ENCODE measurements at places on chromosomes 16 and 17.
A peak's percentile ranks its signal among the peaks of the same experiment; 100 is the strongest.

DNA sequence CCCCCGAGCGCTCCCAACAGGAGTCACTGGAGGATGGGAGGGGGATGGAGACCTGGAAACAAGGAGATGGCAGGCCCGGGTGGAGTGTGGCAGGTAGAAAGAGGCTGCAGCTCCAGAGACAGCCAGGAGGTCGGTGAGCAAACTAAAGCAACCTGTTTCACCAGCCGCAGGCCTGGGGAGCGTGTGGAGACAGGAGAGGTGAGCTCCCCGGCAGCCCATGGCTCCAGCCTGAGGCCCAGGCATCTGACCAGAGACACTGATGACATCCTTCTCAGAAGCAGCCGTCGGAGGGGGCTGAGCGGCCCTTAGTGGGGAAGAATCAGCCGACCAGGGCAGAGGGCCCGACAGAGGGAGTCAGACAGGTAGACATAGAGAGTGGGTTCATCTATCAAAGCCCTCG, 165.1 kb downstream of the ZNF423 start:
- H3K4me3 ChIP-seq: no peak overlapping the region
- no peak overlapping the region for H3K27ac ChIP-seq

DNA sequence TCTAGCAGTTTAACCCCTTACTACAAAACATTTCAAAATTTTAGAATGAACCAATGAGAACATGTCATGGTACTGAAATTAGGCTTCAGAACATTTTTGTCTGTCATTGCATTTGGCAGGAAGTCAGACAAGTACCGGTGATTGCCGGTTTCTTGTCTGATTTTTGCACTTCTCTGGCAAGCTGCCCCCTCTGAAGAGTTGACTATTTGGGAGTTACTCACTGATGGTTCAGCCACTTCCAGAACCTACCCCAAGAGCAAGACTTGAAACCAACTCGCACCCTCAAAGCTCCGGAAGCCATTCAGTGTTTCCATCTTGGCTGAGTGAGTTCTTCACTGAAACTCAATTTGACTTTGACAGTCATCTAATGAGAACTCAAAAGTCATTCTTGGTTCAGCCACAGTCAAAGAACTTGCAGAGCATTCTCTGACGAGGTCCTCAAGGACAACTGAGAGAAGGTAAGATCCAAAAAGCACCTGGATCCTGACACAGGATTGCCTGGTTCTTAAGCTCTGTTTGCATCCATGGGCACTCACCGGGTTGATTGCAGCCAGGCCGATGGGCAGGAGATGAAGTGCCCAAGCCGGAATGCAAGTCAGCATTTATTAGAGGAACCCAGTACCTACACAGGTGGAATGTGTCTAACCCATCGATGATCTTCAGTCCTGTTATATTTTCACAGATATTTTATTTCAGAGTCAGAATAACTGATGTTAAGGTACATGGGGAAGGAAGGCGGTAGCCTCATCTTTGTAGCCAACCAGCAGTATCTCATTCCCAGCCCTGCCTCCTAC, 93.6 kb downstream of the USP22 start:
- H3K36me3 ChIP-seq: no peaks in the 10 kb centered on the region
- H3K27me3 ChIP-seq: no peaks in the 10 kb centered on the region
- no peak overlapping the region for H3K4me3 ChIP-seq
- no peaks in the 10 kb centered on the region for H3K4me1 ChIP-seq
- DNase-seq: no peak

- no peak overlapping the region for H3K4me3 ChIP-seq
- H3K36me3 ChIP-seq: no peaks in the 10 kb centered on the region
- H3K4me1 ChIP-seq: peaks cover 10% of the 10 kb centered on the region
- peak overlapping the region; percentile 13 for H3K27ac ChIP-seq
Observed at GRCh38 chr17:39146273-39146672, 5.2 kb downstream of the PLXDC1 start.

DNA sequence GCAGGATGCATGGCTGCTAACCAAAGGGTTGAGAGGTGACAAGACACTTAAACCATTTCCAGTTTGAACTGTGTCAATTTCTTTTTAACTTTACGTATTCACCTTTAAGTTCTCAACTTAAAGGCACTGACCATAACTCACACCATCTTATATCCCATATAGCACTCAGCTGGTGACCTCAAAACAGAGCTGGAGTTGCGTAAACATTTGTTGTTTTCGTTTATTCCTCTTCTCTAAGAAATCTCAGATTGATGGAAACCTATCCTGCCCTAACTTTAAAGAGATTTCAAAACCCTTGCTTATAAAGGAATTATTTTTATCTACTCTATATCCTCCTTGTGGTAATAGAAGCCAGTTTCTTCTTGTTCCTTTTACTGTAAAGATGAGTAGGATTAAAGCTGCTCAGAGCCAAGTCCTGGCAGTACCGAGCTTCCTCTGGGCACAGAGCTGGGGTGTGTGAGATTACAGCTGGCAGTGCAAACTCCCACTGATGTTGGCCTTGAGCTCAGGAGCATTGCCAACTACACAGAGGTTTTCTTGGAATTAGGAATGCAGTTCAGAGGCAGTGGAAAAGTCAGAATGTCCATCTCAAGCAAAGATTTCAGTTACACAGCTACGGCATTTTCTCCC, 1.3 kb downstream of the KCTD2 start:
- no peaks in the 10 kb centered on the region for H3K27me3 ChIP-seq
- H3K36me3 ChIP-seq: no peaks in the 10 kb centered on the region
- H3K27ac ChIP-seq: peak overlapping the region; percentile 94

GRCh38 chr16:35339337-35339736, 1879.9 kb downstream of the TP53TG3F start:
- H3K27ac ChIP-seq: no peak overlapping the region
- no peak for DNase-seq
- no peaks in the 10 kb centered on the region for H3K27me3 ChIP-seq
- H3K36me3 ChIP-seq: no peaks in the 10 kb centered on the region

DNA sequence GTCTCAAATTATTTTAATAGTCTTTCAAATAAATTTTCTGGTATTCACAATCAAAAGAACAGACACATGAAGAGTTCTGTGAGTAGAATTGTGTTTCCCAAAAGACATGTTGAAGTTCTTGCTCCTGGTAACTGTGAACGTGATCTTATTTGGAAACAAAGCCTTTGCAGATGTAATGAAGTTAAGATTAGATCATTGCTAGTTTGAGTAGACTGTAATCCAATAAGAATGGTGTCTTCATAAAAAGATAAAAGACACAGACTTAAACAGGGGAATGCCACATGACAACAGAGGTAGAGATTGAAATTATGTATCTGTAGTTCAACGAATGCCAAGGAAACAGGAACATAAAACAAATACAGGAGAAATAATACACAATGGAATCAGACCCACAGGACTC, 357.4 kb upstream of the CA10 start:
- no peaks in the 10 kb centered on the region for H3K4me1 ChIP-seq
- no peak for DNase-seq
- no peak overlapping the region for H3K4me3 ChIP-seq

DNA sequence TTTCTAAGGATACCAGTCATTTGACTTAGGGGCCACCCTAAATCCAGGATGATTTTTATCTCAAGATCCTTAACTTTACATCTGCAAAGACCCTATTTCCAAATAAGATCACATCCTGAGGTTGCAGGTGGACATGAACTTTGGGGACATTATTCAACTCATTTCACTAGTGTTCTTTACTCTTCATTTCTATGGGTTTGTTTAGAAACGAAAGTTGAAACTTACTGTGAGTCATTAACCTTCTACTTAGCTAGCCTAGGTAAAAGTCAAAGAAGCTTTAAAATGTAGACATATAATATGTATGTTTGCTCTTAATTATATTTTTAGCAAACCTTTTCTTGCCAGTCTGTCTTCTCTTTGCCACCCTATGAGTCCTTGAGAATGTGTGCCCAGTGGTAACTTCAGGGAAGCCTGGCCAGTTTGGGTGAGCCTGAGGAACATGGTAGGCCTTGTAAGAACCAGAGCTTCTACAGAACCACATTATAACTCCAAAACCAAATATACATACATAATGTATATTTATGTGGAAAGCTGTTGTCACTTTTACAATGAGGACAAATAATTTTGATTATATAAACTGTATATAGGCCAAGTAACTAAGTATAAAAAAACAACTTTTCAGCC, 38.4 kb downstream of the BPTF start:
- no peak for DNase-seq
- H3K4me3 ChIP-seq: no peak overlapping the region
- no peaks in the 10 kb centered on the region for H3K27me3 ChIP-seq
- H3K36me3 ChIP-seq: no peaks in the 10 kb centered on the region
- H3K4me1 ChIP-seq: no peaks in the 10 kb centered on the region
- no peak overlapping the region for H3K27ac ChIP-seq

GRCh38 chr16:3825103-3825502, 55.4 kb downstream of the CREBBP start:
- H3K4me1 ChIP-seq: peaks cover 7% of the 10 kb centered on the region
- H3K36me3 ChIP-seq: no peaks in the 10 kb centered on the region
- no peaks in the 10 kb centered on the region for H3K27me3 ChIP-seq
- H3K4me3 ChIP-seq: no peak overlapping the region
- H3K27ac ChIP-seq: no peak overlapping the region

All from breast epithelium (tissue), 4 donors.